EL (cell line): ENCODE measurements at places on chromosomes 16 and 17.
A peak's percentile ranks its signal among the peaks of the same experiment; 100 is the strongest.

DNA sequence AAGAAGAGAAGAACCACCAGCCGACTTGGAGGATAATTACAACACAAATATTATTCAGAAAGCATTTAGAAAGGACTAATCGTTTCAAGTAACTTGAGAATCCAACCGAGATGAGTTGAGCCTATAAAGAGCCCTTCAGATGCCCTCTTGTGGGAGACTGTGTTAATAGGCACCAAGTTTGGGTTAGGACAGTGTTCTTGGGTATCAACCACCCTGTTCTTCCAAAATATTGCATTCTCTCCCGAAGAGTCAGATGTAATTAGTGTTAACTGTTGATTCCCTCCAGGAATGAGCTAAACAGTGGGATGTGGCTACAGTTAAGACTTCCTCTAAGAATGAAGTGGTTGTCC, 87.8 kb upstream of the NOL11 start:
- DNase-seq, result peak; percentile 46

GRCh38 chr16:84175350-84176081, 11.3 kb downstream of the TAF1C start:
- DNase-seq, result no peak

DNA sequence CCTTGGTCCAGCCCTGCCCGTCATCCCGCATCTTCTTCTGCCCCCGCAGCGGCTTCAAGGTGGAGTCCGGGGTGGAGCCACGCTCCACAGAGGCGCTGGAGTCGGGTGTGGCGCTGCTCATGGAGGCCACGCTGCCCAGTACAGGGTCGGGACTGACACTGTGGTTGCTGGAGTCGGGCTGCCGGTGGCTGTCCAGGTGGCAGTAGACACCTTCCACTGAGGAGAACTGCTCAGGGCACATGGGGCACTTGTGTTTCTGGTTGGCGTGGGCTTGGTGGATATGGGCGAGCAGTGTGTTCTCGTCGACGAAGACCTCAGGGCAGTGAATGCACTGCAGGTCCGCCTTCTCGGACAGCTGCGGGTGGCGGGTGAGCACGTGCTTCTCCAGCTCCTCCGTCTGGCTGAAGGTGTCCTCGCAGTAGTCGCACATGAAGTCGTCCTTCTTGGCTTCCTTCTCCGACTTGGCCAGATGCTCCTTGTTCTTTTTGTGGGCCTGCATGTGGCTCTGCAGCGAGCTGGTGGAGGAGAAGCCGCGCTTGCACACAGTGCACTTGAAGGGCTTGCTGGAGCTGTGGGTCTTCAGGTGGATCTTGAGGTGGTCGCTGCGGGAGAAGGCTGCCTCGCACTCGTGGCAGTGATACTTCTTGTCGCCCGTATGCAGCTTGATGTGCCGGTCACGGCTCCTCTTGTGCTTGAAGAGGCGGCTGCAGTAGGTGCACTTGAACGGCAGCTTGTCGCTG, 217.8 kb downstream of the ZNF423 start:
- no peak for DNase-seq

DNA sequence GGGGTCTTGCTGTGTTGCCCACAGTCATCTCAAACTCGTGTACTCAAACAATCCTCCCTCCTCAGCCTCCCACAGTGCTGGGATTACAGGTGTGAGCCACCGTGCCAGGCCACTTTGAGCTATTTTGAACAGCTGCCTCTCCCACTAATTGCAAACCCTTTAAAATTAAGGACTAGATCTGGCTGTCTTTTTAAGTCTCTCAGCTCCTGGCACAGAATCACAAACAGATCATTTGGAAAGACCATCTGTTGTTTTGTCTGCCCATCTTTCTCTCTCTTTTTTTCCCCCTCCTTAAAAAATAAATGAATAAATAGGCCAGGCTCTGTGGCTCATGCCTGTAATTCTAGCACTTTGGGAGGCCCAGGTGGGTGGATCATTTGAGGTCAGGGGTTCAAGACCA, 10.9 kb upstream of the STAT3 start:
- DNase-seq, result no peak

GRCh38 chr17:43018932-43019331, 3.3 kb downstream of the VAT1 start:
- no peak for DNase-seq

DNA sequence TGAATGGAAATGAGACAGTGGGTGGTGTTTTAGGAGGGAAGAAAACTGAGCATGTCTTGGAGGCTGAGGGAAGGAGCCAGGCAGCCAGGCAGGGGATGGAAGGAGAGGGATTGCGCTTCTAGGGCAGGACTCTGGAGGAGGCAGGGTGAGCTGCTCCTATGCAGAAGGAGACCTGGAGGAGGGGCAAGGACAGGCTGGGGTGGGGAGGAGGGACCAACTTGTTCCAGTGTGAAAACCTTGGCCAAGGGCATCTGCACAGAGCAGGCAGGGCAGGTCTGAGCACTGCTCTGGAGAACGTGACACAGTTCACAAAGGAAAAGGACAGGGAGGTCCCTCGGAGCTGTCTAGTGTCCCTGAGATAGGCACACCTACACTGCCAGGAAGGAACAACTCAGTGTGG, 5.5 kb downstream of the GALK1 start:
- no peak for DNase-seq

DNA sequence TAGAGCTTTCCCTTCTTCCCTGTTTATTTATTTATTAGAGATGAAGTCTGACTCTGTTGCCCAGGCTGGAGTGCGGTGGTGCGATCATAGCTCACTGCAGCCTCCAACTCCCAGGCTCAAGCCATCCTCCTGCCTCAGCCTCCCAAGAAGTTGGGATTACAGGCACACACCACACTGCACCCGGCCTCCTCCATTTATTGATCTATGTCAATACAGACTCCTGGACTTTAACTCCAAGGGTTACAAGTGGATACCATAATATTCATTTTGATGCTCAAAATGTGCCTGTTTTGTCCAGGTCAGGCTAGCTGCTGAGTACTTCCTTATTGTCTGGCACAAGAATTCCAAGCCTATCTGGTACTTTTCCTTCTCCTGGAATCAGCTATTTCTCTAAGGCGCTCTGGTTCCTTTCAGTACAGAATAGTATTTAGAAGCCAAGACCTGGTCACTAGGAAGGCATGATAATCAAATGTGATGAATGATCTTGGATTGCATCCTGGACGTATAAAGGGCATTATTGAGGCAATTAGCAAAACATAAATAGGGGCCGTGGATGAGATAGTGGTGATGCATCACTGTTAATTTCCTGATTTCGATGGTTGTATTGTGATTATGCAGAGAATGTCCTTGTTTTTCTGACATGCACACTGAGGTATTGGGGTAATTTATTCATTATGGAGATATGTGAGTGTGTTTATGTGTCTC, 21.7 kb downstream of the IL4R start:
- DNase-seq, result peak; percentile 36

GRCh38 chr16:68284847-68285246, 20.5 kb downstream of the SLC7A6 start:
- no peak for DNase-seq

DNA sequence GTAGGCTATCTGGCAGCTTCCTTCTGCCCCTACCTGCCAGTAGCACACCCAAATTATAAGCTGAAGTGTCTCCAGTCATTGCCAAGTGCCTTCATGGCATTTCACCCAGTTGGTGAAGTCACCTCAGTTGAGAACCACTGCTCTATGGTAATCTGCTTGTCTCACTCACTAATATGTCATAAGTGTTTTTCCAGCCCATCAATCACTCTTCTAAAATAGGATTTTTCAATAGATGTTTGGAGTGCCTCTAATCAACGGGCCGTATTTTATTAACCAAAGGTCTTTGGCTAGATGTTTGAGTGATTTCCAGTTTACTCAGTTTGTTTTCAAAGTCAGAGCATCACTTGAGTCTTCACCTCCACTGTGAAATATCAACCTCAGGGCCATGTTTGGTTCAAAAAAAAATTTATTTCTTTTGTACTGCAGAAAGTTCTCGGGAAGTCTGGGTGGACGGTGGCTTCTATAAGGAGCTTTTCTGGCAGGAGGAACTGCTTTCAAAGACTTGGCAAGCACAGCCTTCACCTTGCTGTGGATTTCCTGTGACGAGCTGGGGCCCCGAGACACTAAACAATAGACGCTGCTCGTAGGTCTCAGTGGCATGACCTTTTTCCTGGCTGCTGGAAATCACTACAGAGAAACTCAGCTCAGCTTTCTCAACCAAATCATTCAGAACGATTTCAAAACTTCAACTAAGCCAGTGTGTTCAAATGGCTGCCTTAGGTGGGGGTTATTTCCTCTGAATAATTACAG, 95.2 kb upstream of the FOXF1 start:
- no peak for DNase-seq

GRCh38 chr16:12612598-12613101, 191.0 kb downstream of the CPPED1 start:
- no peak for DNase-seq

GRCh38 chr17:29927546-29927945, 2.5 kb downstream of the SSH2 start:
- peak; percentile 10 for DNase-seq

DNA sequence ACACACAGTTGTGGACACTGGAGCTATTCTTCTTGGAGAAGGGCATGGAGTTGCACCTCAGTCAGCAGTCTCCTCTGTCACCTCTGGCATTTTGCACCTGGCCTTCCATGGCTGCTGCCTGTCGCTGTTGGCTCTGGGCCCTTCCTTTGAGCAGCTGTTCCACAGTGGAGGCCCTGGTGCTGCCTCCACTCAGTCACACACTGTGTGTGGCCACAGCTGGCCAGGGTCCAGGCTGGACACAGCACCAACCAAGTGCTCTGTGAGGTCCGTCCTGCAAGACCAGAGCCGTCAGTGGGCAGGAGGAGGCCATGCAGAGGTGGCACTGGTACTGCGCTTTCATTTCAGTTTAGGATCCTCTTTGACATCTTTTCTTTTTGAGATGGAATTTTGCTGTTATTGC, 21.6 kb upstream of the MED9 start:
- no peak for DNase-seq

DNA sequence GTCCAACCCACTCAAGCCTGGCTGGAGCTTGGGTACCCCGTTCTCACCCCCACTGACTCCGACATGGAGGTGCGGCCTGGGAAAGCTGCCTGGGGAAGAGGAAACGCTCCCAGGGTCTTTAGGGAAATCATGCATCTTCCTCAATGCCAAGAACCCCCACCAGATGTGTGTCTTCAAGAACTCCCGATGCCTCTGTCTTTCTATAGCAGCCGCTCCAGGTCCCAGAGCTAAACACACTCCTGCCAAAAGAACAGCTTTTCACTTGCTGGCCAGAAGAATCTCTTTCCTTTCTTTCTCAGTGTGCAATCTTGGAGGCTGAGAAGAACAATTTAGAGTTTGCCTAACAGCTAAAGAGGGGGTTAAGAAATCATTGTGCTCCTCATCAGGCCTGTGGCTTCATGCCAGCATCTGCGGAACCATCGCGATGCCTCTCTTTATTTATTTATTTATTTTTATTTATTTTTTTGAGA, 41.1 kb upstream of the MTSS2 start:
- DNase-seq, result no peak

DNA sequence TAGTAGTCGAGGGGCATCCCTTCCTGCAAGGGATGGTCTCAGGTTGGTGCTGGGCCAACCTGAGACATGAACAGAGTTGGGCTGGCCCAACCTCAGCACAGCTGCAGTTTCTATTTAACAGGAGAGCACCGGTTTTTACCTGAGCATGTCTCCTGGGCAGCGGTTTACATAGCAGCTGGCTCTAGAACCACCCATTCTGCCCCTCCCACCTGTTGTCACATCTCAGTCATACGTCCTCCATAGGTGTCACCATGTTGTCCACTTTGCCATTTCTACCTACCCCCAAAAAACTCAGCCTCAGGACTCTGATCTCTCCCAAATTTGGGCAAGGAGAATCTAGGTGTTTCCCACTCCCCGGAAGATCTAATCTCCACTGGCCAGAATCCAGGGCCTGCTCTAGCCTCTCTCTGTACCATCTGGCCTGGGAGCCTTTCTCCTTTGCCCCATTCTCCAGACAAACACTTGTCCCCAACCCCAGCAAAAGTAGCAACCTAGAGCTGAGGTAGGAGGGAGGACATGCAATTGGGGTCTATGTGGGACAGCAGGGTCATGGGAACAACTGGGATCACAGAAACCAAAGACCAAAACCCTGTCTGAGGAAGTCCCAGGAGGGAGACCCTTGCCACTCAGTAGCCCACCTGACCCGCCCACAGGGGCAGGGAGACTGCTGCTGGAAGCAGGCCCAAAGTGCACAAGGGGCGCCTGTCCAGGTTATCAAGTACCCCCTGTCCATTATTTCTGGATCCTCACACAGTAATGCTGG, 19.1 kb downstream of the ETV4 start:
- DNase-seq, result no peak

GRCh38 chr17:19703106-19703827, 13.1 kb downstream of the SLC47A2 start:
- DNase-seq, result no peak

- DNase-seq, result no peak
Observed at GRCh38 chr17:55441544-55441943, 19.9 kb upstream of the MMD start.

GRCh38 chr16:17147942-17148341, 322.8 kb downstream of the XYLT1 start:
- no peak for DNase-seq

- DNase-seq, result no peak
Observed at GRCh38 chr17:49524473-49525359, 29.6 kb downstream of the NGFR start.

DNA sequence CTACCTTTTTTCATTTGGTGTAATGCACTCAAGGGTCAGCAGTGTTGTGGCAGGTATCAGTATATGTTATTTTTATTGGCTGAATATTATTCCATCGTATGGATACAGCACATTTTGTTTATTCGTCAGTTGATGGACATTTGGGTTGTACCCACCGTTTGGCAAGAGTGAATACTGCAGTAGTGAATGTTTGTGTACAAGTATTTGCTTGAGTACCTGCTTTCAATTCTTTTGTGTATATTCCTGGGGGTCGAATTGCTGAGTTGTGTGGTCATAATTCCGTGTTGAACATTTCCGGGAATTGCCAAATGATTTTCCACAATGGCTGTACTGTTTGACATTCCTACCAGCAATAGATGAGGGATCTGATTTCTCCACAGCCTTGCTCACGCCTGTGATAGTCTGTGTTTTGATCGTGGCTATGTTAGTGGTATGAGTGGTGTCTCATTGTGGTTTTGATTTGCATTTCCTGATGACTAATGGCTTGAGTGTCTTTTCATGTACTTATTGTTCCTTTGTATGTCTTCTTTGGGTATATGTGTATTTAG, 108.4 kb downstream of the OR1D5 start:
- DNase-seq, result peak; percentile 96

DNA sequence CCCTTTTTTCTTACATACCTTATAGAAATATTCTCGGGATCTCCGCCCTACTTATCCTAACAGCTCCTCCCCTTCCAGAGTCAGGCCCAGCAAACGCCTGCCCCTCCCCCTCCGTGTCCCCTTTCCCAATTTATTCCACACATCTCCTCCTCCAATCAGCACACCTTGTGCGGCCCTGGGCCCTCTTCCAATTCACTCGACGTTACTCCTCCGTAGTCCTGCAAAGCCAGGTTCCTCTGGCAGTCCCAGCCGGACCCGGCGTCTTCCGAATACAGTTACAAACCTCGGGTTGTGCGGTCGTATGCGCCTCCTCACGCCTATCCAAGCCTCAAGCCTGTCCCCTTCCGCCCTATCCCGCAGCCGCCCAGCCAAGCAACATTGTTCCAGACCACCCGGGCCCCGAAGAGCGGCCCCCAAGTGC, 677 bp downstream of the CBX1 start:
- peak; percentile 82 for DNase-seq
